ENCODE measurements at places on chromosomes 13 and 19.

GRCh38 chr19:543910-544608, at the start of gene GZMM:
TSS of gene GZMM (plus strand) at chr19:544053. CDS start at chr19:544072, 19 bp downstream.
- no peak for DNase-seq

DNA sequence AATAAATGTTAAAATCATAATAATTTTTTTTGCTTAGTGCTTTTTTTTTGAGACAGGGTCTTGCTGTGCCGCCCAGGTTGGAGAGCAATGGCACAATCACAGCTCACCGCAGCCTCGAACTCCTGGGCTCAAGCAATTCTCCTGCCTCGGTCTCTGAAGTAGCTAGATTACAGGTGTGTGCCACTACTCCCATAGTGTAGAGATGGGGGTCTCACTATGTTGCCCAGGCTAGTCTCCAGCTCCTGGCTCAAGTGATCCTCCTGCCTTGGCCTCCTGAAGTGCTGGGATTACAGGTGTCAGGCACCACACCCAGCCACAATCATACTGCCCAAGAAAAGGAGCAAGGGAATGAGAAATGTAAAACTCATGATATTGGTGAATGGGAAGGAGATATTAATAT, 5.1 kb downstream of the FBL start:
- no peak for DNase-seq

DNA sequence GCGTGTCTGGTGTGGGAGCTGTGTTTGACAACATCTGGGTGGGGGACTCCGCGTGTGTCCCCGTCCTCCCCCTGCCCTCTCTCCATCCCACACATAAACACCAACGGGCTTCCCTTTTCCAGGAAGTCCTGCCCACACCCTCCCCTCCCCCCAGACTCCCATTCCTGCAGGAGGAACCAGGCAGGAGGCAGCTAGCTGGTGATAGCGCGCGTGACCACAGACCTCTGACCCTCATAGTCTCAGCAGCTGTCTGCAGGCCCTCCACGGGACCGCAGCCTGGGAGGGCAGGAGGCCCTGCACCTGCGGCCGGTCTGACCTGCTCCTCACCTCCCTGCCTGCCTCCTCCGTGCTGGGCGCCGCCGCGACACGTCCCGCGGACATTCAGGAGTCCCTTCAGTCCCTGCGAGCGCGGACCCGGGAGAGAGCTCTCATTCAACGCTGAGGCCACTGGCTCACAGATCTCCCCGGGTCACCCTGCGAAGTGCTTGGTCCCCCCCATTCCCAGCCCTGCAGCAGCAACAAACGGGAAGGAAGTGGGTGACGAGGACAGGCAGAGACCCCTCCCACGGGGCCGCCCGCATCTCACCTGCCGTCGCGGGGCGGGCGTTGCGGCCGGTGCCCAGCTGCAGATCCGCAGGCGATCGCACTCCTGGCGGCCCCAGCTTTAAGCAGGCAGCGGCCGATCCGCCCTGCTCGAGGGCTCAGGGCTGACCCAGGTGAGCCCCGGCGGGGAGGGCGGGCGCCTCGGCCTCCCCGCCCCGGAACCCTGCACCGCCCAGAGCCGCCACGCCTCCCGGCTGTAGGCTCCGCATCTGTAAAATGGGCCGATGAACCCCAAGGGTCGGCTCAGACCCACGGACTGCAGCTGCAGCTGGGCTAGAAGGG, 1.1 kb upstream of the ACP5 start:
- DNase-seq: no peak

DNA sequence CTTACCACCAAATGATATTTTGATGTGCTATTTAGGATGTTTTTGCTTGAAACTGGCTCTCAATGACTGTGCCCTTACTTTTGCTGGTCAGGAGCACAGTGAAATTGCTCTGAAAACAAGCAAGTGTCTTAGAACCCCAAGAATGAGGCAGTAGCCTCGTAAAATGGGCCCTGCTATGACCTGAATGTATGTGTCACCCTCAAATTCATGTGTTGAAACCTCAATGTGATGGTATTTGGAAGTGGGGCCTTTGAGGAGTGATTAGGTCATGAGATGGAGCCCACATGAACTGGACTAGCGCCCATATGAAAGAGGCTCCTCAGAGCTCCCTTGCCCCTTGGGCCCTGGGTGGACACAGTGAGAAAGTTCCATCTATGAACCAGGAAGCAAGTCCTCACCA, 155.2 kb downstream of the ZIC5 start:
- DNase-seq: no peak
